Fibroblast of skin of right biceps (primary cell): ENCODE measurements at places on chromosomes 2 and 18.
A peak's percentile ranks its signal among the peaks of the same experiment; 100 is the strongest.

GRCh38 chr2:128425731-128426620 is 107.3 kb upstream of the HS6ST1 start:
- peak; percentile 49 for DNase-seq

DNA sequence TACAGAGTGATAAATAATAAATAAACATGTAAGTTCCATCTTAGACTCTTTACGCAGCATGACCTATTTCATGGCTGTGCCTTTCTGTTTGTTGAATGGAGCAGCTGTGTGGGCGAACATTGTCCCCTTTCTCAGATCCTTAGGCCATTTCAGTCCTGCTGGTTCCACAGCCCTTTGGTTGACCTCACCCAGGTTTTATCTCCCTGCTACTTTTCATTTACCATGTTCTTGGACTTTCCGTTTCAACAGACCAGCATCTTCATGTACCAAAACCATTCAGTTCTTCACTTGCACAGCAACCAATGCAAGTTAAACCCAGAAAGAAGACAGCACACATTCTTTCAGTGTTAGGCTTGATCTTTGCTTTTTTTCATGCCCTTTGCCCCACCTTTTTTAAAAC is 83.8 kb downstream of the XRCC5 start:
- no peak for DNase-seq

DNA sequence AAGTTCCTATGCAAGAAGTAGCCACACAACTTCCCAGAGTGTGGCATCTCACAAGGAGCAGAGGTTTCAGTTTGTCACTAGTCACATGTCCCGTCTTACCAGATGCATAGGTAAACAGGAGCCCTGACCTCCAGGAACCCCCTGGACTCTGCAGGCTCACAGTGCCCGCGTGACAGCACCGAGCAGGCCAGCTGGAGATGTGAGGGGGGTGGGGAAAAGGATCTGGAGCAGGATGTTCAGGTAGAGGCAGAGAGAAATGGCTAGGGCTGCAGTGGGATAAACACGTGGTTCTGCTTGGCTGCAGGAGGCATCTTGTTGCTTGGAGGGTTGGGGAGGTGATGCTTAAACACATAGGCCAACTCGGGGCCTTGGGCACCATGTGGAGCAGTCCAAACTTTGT is 54.2 kb downstream of the IMPA2 start:
- no peak for DNase-seq

GRCh38 chr18:37734406-37734805 is 168.8 kb upstream of the CELF4 start:
- DNase-seq: no peak

GRCh38 chr2:142724186-142724585 is 153.3 kb upstream of the KYNU start:
- DNase-seq: no peak

DNA sequence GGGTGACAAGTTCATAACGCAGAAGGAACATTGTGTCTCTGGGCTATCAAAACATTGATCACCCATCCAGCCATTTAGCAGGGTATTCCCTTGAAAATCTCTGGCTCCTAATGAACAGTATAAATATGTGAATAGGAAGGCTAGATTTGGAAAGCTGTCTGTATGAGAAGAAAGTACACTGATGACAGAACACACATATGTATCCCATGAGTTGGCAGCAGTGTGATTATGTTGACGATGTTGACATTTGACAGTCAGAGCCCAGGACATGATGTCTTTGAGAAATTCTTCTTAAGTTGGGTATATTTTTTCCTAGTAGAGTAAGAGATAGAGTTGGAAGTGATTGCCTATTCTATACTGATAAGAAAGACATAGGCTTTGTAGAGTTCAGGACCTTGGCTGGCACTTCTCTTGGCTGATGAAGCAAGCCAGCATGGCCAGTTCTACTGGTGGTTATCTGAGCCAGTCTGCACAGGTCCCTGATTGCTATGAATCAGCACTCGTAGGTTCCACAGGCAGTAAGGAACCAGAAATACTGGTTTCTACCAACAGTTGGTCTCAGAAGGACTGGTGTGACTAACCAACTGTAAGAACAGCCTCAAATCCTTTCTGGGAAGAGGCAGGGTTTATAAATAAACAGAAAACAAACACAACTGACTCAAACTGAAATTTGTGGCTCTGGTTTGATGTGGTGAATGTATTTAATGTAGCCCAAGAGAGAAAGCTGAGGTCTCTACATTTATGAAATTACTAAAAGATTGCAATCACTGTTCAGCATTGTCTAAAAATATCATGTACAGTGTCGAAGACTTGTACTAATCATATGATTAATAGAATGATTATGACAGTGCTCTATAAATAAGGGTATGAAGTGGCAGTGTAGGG is 43.9 kb upstream of the RAPH1 start:
- peak; percentile 49 for DNase-seq

DNA sequence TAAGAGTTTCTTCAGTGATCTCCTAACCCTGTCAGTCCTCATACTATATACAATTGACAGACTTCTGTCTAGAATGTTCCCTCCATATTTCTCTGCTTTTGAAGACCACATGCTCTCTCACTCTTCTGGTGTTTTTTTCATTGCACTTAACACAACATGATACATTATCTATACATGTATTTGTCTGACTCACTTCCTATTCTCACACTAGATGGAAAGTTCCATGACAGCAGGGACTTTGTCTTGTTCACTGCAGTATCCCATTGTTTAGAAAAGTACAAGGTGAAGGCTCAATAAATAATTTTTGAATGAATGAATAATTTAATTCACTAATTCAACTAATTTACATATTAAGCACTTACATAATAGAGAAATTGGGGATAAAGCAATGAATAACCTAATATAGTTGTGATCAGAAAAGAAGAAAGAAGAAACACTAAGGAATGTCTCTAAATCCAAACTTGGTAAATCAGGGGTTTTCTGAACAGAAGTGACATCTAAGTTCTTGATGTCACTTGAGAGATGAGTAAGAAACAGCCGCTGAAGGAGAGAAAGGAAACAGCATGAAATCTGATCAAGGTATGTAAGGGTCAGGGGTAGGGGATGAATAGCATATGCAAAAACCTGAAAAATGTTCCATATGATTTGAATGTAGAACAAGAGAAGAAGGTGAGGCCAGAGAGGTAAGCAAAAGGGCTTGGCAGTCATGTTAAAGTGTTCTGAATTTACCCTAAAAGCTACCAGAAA is 42.4 kb downstream of the MBD2 start:
- DNase-seq: peak; percentile 44

DNA sequence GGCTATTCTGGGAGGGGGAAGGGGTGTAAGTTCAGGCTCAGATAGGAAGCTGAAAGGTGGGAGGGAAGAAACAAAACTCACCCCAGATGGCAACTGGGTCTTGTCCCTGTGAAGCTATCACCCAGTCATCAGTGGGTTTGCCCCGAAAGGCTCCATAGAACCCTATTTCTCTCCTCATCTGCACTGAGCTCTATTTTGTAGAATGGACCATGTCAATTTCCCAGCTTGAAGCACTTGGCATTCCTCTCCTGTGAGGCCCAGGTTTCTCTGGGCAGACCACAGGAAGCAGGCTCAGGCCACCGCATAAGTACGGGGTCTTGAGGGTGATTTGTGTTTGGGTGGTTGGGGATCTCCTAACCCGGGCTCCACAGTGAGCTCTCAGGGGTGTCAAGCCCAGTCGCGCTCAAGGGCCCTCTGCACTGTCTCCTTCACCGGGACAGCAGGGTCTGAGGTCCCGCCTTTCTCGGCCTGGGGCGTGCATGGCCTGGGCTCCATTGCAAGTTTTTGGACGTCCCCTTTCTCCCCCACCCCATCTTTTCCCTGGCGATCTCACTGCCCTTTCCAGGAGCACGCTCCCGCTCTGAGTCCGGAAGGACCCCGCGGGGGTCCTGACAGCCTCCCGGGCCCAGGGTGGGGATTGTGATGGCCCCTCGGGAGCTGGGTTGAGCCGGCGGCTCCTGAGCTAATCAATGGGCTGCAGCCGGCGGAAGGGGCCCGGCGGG is 27.3 kb upstream of the NOTO start:
- no peak for DNase-seq

- DNase-seq: no peak
Observed at GRCh38 chr2:58553937-58554336, 312.8 kb upstream of the FANCL start.

DNA sequence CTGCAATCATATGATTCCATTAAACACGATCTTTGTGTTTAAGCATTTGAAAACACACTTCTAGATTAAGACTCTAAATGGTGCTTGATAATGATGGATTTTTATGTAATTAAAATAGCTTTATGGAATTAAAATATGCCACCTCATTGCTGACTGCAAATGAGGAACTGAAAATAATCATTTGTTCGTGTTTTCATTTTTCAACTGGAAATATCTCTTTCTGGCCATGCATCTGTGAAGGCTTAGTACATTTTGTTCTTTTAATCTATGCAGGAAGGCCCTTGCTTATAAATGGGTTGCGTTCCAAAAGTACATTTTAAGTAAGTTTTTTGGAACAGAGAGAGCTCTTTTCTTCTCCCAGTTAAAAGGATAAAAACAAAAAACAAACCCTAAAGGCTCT is 125.5 kb downstream of the MC4R start:
- no peak for DNase-seq

DNA sequence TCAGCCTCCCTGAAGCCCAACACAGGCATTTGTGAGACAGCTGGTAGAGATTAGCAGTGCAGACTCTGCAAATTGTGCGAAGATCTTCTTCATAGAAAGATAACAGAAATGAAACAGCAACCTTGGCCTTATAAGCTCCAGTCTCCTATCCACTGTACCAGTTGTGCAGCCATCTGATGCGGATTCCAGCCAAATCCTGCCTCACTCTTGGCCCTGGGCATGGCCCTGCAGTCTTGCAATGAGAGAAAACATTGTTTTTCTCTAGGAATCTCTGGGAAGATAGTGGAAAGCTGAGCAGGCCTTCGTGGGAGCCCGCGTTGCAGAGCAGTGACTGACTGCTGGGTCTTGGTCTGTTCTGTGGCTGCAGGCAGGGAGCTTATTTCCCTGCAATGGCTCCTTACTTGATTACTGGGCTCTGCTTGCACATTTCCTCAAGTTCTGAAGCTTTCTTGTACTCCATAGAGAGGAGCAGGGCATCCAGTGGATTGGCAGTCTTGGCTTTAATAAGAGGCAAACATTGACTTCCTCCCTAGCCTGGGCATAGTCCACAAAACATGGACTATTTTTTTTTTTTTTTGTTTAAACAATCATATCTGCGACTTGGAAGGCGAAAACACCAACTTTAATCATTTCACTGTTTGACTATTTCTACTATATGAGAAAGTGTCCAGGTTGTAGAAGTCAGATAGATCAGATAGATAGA is 193.0 kb downstream of the ACTR3 start:
- no peak for DNase-seq

- no peak for DNase-seq
Observed at GRCh38 chr18:63292831-63293683, 26.5 kb downstream of the BCL2 start.

- no peak for DNase-seq
Observed at GRCh38 chr2:3619033-3619432, 24.1 kb downstream of the COLEC11 start.

DNA sequence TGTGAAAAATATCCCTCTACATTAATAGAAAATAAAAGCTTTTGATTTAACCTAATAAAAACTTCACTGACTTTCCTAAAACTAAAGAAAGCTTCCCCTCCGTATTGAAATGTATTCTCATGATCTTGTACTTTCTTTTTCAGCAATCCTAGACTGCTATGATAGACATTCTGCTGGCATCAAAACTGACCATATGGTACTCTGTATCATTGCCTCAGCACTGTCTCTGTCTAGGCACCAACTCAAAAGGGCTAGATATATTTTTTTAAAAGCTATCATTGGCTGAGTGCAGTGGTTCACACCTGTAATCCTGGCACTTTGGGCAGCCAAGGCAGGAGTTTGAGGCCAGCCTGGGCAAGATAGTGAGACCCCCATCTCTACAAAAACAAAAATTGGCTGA is 32.9 kb downstream of the CDKL4 start:
- no peak for DNase-seq

DNA sequence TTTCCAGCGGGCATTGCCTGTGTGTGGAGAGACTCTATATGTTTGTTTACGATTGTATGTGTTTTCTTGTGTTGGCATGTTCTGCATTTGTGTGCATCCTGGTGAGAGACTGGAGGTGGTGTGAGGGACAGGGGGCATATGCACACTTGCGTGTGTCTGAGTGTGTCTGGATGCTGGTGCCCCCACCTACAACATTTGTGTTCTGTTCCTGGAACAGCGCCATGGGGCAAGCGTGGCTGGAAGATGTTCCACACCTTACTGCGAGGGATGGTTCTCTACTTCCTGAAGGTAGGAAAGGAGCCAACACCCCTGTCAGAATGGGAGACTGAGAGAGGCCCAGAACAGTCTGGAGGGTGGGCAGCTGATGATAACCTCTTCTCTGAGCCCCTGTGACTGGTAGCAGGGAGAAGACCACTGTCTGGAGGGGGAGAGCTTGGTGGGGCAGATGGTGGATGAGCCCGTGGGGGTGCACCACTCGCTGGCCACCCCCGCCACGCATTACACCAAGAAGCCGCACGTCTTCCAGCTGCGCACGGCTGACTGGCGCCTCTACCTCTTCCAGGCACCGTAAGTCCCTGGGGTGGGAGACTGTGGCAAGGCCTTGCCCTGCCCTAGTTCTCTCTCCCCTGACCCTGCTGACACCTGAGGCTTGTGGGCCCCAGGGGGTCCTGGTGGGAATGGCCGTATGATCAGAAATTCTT is 23.7 kb downstream of the PSD4 start:
- no peak for DNase-seq

GRCh38 chr2:69914164-69914949 is 552 bp upstream of the MXD1 start:
- DNase-seq: peak; percentile 100

DNA sequence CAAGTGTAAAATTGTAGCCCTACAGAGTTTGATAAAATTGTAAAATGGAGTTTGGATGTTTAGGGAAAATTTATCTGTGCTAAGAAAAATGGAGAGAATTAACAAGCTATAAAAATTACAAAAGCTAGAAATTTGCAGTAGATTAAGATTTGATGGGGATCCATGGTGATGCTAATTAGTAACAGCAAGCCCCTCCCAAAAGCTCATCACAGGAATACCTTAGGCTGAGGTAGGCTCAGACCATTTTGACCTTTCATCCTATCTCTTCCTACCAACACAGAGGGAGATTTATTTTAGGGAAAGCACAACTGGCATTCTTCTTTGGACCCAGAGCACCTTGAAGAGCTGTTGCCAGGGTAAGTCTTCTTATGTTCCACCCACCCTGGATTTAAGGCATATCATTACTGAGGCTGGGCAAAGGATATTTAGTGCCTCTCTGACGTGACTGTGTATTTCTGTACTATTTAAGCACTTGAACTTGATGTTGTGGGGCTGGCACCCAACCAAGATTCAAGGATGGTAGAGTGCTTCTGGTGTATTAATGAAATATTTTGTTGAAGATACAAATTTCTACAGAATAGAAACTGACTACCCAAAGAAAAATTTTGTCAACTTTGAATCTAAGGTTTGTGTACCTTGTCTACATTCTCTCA is 70.8 kb upstream of the SLC39A10 start:
- no peak for DNase-seq

GRCh38 chr18:76234676-76235060 is 260.4 kb downstream of the ZNF516 start:
- no peak for DNase-seq
